Sigmoid colon (tissue), 7 donors: ENCODE measurements at places on chromosomes 12 and 14. TPM values are rescaled to one million over a fixed set of nuclear protein-coding genes. Genes with fewer than 3 reads are reported as not detected.
A peak's percentile ranks its signal among the peaks of the same experiment; 100 is the strongest.

DNA sequence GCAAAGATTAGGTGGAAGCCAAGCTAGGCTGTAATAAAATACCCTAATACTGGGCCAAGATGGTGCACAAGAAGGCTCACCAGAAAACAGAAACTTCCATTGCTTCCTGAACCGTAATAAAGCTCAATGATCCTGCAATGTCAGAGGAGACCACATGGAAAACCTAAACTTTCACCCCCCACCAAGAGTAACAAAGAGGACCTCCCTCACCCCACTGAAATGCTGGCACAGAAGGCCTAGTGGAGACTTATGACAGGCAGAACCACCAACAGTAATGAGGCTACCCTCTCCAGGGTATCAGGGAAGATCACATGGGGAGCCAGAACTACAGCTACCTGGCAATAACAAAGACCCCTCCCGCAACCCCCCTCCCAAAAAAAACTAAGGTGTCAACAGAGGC is 43.1 kb downstream of the CEP83 start:
- peaks cover 15% of the 10 kb centered on the region for H3K4me1 ChIP-seq
- H3K27ac ChIP-seq: no peak overlapping the region
- H3K36me3 ChIP-seq: no peaks in the 10 kb centered on the region
- DNase-seq: no peak

- H3K27me3 ChIP-seq: no peaks in the 10 kb centered on the region
- H3K4me1 ChIP-seq: peaks cover 15% of the 10 kb centered on the region
Measured at GRCh38 chr12:111121840-111122239, 201.5 kb upstream of the MYL2 start.

DNA sequence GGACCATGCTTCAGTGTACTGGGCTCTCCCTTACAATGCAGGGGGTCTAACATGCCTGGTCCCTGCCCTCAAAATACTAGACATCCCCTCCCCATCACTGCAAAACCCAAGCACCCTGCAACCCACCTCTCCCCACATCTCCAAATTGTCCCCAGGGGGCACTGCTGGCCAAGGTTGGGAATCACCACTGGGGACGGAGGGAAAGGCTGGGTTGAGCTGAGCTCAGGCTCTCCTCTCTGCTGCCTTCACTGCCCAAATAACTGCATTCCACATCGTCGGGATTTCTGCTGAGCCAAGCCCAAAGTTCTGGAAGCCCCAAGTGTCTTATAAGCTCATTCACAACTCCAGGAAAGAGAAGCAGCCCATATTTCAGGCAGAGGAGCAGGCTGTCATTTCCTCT is 69.6 kb downstream of the NT5DC3 start:
- peaks cover 100% of the 10 kb centered on the region for H3K36me3 ChIP-seq
- no peaks in the 10 kb centered on the region for H3K27me3 ChIP-seq
- H3K4me3 ChIP-seq: no peak overlapping the region

GRCh38 chr12:53191096-53191884 is 10.6 kb upstream of the CSAD start:
- no peak overlapping the region for H3K4me3 ChIP-seq
- H3K36me3 ChIP-seq: peaks cover 14% of the 10 kb centered on the region
- H3K4me1 ChIP-seq: peaks cover 7% of the 10 kb centered on the region

GRCh38 chr12:70487440-70487839 is 121.3 kb downstream of the KCNMB4 start:
- no peaks in the 10 kb centered on the region for H3K27me3 ChIP-seq
- H3K27ac ChIP-seq: no peak overlapping the region
- no peak overlapping the region for H3K4me3 ChIP-seq
- no peaks in the 10 kb centered on the region for H3K36me3 ChIP-seq
- DNase-seq: no peak

DNA sequence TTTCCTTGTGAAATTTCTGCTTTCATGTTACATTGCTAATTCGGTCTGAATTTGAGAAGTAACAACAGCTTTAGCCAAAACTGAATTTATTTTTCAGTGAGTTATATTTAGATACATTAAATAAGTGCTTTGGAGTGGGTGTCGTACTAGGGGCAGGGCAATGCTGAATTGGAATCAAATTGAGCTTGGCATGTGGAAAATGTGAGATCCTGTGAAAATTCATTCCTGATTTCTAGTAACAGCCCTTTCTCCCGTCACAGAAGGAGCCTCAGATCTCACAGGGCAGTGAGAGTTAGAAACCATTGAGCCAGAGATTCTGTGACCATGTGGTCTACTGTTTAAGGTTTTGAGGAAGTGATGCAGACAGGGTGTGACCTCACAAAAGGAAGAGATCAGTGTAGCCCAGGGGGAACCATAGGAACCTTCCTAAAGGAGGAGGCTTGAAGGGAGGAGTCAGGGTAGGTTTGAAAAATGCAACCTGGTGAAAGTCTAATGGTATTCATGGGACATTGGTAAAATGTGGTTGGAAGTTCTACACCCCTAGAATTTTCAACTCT is 1136.8 kb downstream of the AACS start:
- no peak overlapping the region for H3K4me3 ChIP-seq
- H3K4me1 ChIP-seq: no peaks in the 10 kb centered on the region

GRCh38 chr12:59023861-59024424 is 103.6 kb upstream of the LRIG3 start:
- H3K27ac ChIP-seq: no peak overlapping the region
- no peak for DNase-seq
- no peaks in the 10 kb centered on the region for H3K4me1 ChIP-seq
- no peaks in the 10 kb centered on the region for H3K27me3 ChIP-seq

DNA sequence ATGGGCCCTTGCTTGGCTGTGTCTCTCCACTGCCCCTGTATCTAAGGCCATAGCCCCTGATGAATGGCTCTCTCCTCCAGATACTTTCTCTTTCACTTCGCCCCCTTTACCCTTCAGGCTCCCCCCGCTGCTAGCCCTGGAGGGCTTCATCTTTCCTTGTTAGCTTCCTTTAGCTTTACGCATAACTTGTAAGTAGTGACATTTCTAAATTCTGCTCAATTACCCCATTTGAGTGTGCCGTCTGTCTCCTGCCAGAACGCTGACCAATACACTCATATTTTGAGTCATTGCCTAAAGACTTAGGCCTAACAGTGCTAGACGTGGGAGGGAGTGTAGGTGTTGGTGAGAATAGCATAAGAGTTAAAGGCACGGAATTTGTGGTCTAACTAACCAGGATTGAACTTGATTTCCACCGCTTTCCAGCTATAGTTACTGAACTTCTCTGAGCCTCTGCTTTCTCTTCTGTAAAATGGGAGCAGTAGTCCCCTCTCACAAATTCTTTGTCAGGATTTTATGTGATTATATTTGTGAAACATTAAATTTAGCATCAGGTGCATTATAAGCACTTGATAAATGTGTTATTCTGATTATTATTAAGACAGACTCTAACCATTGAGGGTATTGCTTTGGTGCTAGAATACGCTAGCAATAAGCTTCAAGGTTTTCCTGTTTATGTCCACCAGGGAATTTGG is 129.3 kb downstream of the ZFP36L1 start:
- H3K4me3 ChIP-seq: no peak overlapping the region
- no peaks in the 10 kb centered on the region for H3K27me3 ChIP-seq
- peak; percentile 56 for DNase-seq
- H3K27ac ChIP-seq: peak overlapping the region; percentile 70
- H3K36me3 ChIP-seq: no peaks in the 10 kb centered on the region

GRCh38 chr14:72291908-72292688 is 359.9 kb downstream of the RGS6 start:
- H3K27me3 ChIP-seq: no peaks in the 10 kb centered on the region
- H3K27ac ChIP-seq: no peak overlapping the region
- H3K36me3 ChIP-seq: no peaks in the 10 kb centered on the region
- no peaks in the 10 kb centered on the region for H3K4me1 ChIP-seq

DNA sequence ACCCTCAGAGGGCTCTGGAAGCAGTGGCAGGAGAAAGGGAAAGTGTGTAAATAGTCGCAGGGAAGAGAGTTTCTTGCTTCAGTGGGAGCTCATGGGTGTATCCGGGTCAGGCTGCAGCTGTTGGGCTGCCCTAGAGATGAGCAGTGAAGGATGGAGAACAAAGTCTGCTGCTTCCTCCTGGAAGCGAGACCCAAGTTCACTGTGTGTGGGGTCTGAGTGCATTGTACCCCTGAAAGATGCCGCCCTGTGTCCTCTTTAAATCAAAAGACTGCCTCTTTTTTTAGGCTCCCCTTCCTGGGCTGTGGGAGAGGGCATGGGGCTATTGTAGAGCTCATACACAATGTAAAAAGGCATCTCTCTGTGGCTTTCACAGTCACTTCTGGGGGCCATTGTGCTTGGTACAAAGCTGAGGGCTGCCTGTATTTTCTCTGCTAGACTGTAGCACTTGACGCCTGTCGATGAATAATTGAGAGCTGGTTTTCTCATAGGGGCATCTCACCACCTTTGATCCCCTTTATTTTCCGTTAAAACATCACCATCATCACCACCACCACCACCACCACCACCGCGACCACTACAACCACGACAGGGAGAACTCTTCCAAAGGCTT is 16.7 kb downstream of the CHST11 start:
- no peak for DNase-seq
- H3K27me3 ChIP-seq: no peaks in the 10 kb centered on the region
- H3K36me3 ChIP-seq: no peaks in the 10 kb centered on the region
- no peaks in the 10 kb centered on the region for H3K4me1 ChIP-seq
- no peak overlapping the region for H3K27ac ChIP-seq
- no peak overlapping the region for H3K4me3 ChIP-seq

- no peaks in the 10 kb centered on the region for H3K36me3 ChIP-seq
- DNase-seq: no peak
- H3K4me1 ChIP-seq: no peaks in the 10 kb centered on the region
- no peak overlapping the region for H3K4me3 ChIP-seq
- no peaks in the 10 kb centered on the region for H3K27me3 ChIP-seq
- no peak overlapping the region for H3K27ac ChIP-seq
Measured at GRCh38 chr12:18313306-18313705, 52.0 kb downstream of the PIK3C2G start.

DNA sequence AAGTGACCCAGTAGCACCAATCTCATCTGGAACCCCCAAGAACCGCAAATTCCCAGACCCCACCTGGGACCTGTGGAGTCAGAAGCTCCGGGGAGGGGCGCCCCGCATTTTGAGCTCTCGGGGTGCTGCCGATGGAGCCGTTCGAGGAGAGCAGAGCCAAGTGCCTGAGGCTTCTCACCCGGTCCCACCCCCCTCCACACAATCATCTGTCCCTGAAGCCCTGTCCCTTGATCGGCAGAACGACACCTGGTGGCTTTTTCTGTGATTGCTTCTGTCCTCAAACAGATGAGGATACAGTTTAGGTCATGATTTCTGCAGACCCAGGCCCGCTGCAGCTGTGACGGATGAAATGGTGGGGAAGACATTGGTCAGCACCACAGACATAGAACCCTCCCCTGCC is 74.7 kb downstream of the NOC4L start:
- no peak overlapping the region for H3K27ac ChIP-seq
- no peak overlapping the region for H3K4me3 ChIP-seq
- H3K36me3 ChIP-seq: no peaks in the 10 kb centered on the region
- no peaks in the 10 kb centered on the region for H3K4me1 ChIP-seq
- H3K27me3 ChIP-seq: peaks cover 43% of the 10 kb centered on the region

DNA sequence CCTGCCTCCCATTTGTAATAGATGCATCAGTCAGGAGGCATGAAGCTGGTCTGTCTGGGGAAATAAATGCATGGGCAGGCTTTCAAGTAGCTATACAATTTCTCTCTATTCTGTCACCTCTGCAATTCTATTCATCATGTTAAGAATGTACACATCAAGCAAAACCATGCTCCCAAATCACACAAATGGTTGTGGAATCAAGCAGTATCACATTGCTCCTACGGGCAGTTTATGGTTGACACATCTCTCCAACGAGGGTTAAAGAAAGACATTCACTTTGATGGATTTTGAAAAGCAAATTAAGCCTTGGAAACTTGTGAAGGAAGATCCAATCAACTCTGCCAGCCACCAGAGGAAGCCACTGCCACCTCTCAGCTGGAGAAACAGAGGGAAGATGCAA is 1277.4 kb upstream of the TMEM132C start:
- DNase-seq: no peak
- no peak overlapping the region for H3K27ac ChIP-seq
- H3K4me1 ChIP-seq: no peaks in the 10 kb centered on the region
- H3K4me3 ChIP-seq: no peak overlapping the region

DNA sequence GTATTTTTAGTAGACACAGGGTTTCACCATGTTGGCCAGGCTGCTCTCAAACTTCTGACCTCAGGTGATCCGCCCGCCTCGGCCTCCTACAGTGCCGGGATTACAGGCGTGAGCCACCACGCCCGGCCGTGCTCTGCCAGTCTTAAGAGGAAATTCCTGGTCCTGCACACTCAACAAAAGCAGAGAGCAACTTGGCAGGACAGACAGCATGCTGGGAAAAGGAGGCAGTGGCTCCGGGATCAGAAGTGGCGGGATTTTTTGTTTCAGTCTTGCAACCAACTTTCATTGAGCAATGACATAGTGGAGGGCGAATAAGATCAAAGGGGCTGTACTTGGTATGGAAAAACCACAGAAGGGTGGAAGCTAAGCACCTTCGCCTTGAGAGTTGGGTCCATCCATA is 2.1 kb downstream of the CKAP4 start:
- peak overlapping the region; percentile 100 for H3K27ac ChIP-seq
- H3K4me1 ChIP-seq: no peaks in the 10 kb centered on the region
- peaks cover 4% of the 10 kb centered on the region for H3K36me3 ChIP-seq
- H3K27me3 ChIP-seq: no peaks in the 10 kb centered on the region
- DNase-seq: peak; percentile 81

DNA sequence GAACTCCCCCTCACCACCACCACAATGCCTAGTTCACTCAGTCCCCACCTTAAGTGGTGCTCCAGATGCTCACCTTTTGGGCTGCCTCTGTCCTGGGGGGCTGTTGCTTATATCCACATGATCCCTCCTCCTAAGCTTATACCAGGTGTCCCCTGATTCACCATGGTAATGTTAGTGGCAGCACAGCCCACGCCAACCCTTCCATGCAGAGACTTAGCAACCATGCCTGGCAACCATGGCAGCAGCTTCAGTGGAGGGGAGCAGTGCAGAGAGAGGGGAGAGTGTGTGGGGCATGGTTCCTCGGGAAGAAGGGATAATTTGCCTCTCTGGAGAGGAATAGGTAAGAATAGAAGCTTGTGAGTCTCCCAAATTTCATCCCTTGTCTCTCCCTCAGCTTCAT is 1.2 kb upstream of the DDN start:
- H3K36me3 ChIP-seq: peaks cover 18% of the 10 kb centered on the region
- H3K4me3 ChIP-seq: no peak overlapping the region
- H3K4me1 ChIP-seq: peaks cover 40% of the 10 kb centered on the region
- DNase-seq: no peak

- no peaks in the 10 kb centered on the region for H3K27me3 ChIP-seq
- DNase-seq: no peak
- H3K4me3 ChIP-seq: no peak overlapping the region
- H3K27ac ChIP-seq: no peak overlapping the region
Measured at GRCh38 chr12:62135553-62136200, 124.5 kb upstream of the USP15 start.

DNA sequence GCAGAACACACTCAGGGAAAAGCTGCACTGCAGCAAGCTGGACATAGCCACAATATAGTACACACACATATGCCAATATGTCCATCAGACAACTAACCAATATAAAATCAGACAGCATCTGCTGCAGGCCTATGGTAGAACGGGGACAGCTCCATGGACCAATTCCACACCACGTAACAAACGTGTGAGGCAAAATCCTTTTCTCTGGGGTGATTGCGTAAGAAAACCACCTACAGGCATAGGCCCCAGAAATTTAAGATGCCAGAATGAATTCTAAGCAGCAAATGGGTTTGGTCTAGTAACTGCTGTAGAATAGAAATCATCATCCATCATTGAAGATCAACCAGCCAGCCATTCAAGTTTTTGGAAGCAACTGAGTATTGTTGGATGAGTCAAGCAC is 368.9 kb upstream of the TMPO start:
- no peaks in the 10 kb centered on the region for H3K27me3 ChIP-seq
- H3K4me3 ChIP-seq: no peak overlapping the region
- H3K4me1 ChIP-seq: no peaks in the 10 kb centered on the region
- H3K27ac ChIP-seq: no peak overlapping the region
- DNase-seq: no peak

PRB2 gene
- total RNA-seq: not detected

AICDA gene
- total RNA-seq: not detected

MAPKAPK5 gene
- total RNA-seq: 39.2 TPM

BDKRB2 gene
- total RNA-seq: 3.6 TPM
